AG09319 (cell line): ENCODE measurements at places on chromosomes 5 and 9.

DNA sequence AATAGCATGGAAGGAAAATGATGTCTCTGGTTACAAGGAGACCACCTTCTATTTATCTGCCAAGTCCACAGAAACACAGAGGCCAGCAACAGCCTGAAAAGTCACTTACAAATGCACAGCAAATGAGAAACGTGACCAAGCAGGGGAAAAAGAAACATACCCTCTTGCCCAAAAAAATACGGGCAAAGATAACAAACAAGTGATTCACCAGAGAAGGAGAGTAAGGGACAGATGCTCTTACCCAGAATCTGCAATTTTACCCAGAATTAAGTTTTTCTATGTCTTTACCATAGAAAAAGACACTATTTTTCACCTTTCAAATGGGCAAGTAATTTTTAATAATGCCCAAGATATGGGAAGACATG lies 28.1 kb downstream of the CAMSAP1 start:
- DNase-seq: no peak

DNA sequence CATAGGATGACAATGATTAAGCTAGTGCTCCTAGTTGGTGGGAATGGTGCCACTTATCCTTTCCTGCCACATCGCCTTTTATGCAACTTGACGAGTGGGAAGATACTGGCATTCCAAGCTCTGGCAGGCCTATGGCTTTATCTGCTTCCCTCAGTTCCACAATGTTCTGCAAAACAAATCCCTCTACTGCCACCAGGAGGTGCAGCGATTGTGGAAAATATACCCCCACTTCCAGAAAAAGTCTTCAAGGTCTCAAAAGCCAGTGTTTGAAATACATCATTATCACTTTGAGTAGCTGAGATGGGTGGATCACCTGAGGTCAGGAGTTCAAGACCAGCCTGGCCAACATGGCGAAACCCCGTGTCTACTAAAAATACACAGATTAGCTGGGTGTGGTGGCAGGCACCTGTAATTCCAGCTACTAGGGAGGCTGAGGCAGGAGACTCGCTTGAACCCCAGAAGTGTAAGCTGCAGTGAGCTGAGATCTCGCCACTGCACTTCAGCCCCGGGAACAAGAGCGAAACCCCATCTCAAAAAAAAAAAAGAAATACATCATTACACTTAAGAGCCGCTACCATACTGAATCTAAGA lies 3.4 kb downstream of the CLINT1 start:
- DNase-seq: peak; percentile 32

- DNase-seq: no peak
These were observed 472.9 kb downstream of the PDE4D start for GRCh38 chr5:59420596-59420995.

DNA sequence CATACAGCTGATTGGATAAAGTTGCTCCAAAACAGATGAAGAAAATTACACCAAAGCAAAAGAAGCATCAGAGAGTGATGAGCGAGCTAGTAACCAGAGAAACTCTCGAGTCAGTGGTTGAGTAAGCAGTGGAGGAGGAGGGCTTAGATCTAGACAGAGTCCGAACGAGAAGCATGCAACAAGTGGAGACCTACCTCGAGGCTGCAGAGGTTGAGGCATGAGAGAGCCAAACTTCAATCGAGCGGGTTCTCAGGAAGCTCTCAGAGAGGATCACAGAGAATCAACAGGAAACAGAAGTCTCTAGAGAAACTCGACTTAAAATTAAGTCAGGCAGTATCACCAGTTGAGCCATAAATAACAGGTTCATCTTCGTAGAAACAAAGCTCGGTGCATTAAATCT lies 6.1 kb downstream of the RUSC2 start:
- no peak for DNase-seq

DNA sequence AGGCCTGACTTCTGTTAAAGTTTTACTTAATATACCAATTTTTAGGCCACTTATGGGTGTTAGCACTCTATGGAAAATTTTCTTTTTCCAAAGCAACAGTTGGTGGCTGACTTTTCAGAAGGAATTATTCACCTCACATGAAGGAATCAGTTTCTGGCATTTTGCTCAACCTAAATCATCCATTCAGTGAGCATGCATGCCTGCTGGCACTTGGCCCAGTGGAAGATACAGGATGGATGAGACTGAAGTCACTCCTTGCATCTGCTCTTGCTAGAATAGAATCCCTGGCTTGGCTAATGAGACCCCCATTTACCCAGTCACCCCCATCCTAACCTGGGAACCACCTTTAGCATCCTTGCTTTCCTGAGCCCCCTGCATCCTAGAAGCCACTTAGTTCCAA lies 131.7 kb downstream of the WDR41 start:
- DNase-seq: no peak

- no peak for DNase-seq
These were observed 35.3 kb downstream of the COL5A1 start for GRCh38 chr9:134676886-134677285.

DNA sequence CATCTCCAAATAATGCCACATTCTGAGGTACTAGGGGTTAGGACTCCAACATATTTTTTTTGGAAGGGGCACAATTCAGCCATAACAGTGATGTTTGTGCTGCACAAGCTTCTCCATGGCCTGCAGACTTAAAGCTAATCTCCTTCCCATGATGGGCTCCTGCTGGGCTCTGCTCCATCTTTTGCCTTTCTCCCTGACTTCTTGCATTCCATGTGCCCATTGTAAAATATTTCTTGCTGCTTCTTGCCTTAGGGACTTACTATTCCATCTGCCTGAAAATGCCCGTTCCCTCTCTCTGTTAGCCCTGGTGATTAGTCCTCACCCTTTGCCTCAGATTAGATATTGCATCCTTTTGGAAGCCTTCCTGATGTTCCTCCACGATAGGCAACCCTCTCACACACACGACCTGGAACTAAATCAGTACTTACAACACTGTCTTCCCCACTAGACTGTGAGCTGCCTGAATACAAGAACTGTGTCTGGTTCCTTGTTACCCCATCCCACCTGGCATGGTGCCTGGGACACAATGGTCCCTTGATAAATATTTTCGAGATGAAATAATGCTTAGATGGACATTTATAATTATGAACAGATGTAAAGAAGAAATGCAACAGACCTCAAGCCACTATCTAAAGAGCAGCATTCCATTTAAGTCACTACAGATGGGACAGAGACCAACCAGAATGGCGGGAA lies 33.5 kb downstream of the OR1J1 start:
- DNase-seq: peak; percentile 89

DNA sequence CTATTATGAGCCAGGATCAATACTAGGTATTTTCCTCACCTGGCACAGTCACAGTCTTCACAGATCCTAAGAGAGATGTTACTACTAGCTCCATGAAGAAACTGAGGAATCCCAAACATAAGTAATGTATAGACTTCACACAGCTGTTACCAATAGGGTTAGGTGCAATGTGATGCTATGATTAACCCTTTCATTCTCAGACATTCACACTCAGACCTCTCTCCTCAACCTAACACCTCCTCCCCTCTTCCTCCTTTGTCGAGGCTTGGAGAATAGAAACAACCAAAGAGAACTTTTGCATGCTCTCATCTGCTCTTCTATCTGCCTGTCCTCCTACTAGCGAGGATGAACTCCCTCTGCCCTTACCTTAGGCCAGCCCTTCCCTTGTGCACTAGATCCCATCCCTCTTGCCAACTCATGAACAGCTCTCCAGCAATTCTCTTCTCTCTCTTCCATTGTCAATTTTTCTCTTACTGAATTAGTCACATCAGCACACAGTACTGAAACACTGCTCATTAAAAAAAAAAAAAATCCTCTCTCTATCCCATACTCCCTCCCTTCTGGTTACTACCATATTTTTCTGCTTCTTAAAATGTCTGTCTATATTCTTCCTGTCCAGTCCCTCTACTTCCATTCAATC lies 47.7 kb downstream of the MAPKAP1 start:
- no peak for DNase-seq

- no peak for DNase-seq
These were observed 110.8 kb downstream of the FBXL17 start for GRCh38 chr5:108271127-108271526.

DNA sequence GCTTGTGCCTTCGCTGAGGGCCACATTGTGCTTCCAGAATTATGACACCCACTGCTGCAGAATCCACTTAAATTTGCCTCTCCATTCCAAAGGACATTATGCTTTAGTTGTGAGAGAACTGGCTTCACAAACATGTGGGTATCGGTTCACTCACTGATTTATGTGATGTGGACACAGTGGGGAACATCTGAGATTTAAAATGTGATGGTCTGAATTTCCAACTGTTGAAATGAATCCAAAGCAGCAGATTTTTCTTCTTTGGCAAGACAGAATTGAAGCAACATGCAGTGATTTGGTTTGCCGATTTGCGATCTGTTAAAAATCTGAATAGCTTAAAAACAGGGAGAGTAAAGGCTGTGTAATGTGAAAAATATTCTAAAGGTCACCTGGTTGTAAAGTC lies 20.3 kb downstream of the PCSK5 start:
- DNase-seq: no peak

DNA sequence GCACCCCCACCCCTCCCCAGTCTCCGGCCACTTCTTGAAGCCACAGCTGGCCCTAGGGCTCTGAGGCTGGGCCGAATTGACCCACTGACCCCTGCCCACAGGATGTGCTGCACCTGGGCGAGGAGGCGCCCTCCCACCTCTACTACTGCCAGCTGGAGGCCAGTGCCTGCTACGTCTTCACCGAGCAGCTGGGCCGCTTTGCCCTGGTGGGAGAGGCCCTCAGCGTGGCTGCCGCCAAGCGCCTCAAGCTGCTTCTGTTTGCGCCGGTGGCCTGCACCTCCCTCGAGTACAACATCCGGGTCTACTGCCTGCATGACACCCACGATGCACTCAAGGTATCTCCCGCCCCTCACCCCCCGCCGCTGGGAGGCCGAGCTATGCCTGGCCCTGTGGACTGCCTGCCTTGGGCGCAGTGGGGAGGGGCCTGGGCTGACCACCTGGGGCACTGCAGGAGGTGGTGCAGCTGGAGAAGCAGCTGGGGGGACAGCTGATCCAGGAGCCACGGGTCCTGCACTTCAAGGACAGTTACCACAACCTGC lies 21.3 kb downstream of the HK3 start:
- DNase-seq: no peak

- no peak for DNase-seq
These were observed 1.2 kb upstream of the CCDC183 start for GRCh38 chr9:136795000-136795348.

GRCh38 chr5:14178091-14178490 lies 34.9 kb downstream of the TRIO start:
- no peak for DNase-seq
